ENCODE measurements at places on chromosomes 13 and 19. TPM values are rescaled to one million over a fixed set of nuclear protein-coding genes. Genes with fewer than 3 reads are reported as not detected.

GRCh38 chr19:1265615-1266128 lies 3.5 kb upstream of the CIRBP start:
- no peak for DNase-seq
- H3K4me3 ChIP-seq: peak overlapping the region; percentile 76
- peaks cover 3% of the 10 kb centered on the region for H3K36me3 ChIP-seq

- peak overlapping the region; percentile 40 for H3K4me3 ChIP-seq
- H3K27ac ChIP-seq: no peak overlapping the region
- H3K4me1 ChIP-seq: no peaks in the 10 kb centered on the region
- no peaks in the 10 kb centered on the region for H3K27me3 ChIP-seq
- DNase-seq: peak; percentile 88
These were observed 61.7 kb downstream of the COLGALT1 start for GRCh38 chr19:17616961-17617806.

- no peaks in the 10 kb centered on the region for H3K36me3 ChIP-seq
- H3K27me3 ChIP-seq: peaks cover 16% of the 10 kb centered on the region
- H3K4me3 ChIP-seq: no peak overlapping the region
- no peaks in the 10 kb centered on the region for H3K4me1 ChIP-seq
- no peak overlapping the region for H3K27ac ChIP-seq
- no peak for DNase-seq
These were observed 40.9 kb downstream of the GJA3 start for GRCh38 chr13:20119960-20120359.

DNA sequence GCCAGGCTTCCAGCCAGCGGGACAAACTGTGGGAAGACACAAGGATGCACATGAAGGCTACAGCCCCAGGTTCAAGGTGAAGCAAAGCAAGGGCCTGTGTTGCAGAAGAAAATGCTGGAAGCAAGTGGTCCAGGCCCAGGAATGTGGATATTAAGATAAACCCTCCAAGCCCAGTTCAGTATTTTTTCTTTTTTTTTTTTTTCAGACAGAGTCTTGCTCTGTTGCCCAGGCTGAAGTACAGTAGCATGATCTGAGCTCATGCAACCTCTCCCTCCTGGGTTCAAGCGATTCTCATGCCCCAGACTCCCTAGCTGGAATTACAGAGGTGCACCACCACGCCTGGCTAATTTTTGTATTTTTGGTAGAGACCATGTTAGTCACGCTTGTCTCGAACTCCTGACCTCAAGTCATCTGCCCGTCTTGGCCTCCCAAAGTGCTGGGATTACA lies 4.4 kb downstream of the PRDX2 start:
- H3K27ac ChIP-seq: no peak overlapping the region
- peaks cover 22% of the 10 kb centered on the region for H3K36me3 ChIP-seq
- H3K27me3 ChIP-seq: no peaks in the 10 kb centered on the region
- peaks cover 5% of the 10 kb centered on the region for H3K4me1 ChIP-seq
- no peak for DNase-seq

DNA sequence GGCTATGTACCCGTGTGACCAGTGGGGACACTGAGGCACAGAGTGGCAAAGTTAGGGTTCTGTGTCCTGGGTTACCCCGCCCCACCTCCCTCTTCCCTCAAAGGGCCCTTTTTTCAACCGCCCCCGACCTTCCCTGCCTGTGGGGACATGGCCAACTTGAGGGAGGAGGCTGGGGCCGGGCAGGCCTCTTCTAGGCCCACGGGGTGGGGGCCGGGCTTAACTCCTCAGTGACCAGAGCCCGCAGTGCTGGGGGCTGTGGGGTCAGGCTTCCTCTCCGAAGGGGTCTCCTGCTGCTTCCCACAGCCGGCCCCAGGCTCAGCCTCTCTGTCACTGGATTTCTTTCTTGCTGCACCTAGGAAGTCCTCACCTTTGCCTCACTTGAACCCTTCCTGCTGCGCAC lies 23.9 kb downstream of the PIAS4 start:
- no peaks in the 10 kb centered on the region for H3K4me1 ChIP-seq
- H3K27me3 ChIP-seq: no peaks in the 10 kb centered on the region
- DNase-seq: no peak
- no peak overlapping the region for H3K4me3 ChIP-seq

The COG6 gene
- total RNA-seq: 43.0 TPM

The HCST gene
- total RNA-seq: 1.3 TPM

Measured in endodermal cell (in vitro differentiated cells).